ENCODE measurements at places on chromosomes 12 and 14.

DNA sequence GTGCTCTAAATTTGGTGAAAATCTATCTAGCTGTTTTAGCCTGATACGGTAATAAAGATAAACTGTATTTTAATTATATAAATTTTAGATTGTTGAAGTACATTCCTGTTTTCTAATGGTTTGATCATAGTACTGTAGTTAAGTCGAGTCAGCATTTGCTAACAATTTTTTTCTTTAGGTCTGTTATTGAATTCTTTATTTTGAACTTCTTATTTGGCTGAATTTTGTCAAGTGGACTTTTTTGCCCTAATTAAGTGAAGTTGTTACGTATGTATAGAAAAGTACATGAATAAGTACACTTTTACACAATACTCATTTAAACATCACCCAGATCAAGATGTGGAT, 66.8 kb downstream of the VRK1 start:
- no peak for DNase-seq

GRCh38 chr12:24198936-24199671, 249.6 kb upstream of the SOX5 start:
- no peak for DNase-seq

GRCh38 chr14:80930095-80930494, 11.4 kb downstream of the CEP128 start:
- no peak for DNase-seq

DNA sequence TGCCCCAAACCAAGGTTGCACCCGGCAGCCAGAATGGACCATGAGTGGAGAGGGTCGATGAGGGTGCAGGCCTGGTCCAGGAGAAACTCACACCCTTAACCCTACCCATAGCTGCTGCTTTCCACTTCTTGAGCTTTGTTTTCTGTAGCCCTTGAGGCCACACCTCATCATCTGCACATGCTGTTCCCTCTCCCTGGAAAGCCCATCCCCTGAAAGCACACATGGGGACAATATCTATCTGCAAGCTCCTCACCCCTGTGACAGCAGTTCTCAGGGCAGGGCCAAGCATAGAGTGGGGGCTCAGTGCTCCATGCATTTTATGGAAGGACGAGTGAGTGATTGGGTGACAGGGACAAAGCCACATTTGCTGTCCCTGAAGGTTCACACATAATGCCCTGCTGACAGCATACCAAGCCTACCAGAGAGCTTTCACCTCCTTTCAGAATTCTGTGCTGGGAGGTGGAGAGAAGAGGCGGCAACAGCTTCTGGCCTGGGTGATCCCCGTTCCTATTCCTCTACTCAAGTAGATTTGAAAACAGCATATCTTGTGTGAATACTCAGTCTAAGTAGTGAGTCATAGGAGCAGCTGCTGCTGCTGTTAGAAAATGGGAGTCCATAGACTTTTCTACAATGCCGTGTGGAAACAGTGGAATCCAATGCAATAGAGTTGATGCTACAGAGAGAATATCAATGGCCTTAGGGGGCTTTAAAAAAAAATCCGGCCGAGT, 44.6 kb downstream of the SRGAP1 start:
- peak; percentile 47 for DNase-seq
